Activated CD4-positive, alpha-beta T cell treated with anti-CD3 and anti-CD28 coated beads, Interleukin-2, amount 10 ng/mL, durations not matched to agents 24 days and 14 days (primary cell): ENCODE measurements at places on chromosomes 6 and 20. TPM values are rescaled to one million over a fixed set of nuclear protein-coding genes. Genes with fewer than 3 reads are reported as not detected.

GRCh38 chr6:109579361-109579760 lies 96.3 kb upstream of the ZBTB24 start:
- no peak for DNase-seq
- no peaks in the 10 kb centered on the region for H3K36me3 ChIP-seq
- no peak overlapping the region for H3K27ac ChIP-seq
- peaks cover 2% of the 10 kb centered on the region for H3K27me3 ChIP-seq
- H3K4me3 ChIP-seq = no peak overlapping the region
- no peaks in the 10 kb centered on the region for H3K4me1 ChIP-seq

DNA sequence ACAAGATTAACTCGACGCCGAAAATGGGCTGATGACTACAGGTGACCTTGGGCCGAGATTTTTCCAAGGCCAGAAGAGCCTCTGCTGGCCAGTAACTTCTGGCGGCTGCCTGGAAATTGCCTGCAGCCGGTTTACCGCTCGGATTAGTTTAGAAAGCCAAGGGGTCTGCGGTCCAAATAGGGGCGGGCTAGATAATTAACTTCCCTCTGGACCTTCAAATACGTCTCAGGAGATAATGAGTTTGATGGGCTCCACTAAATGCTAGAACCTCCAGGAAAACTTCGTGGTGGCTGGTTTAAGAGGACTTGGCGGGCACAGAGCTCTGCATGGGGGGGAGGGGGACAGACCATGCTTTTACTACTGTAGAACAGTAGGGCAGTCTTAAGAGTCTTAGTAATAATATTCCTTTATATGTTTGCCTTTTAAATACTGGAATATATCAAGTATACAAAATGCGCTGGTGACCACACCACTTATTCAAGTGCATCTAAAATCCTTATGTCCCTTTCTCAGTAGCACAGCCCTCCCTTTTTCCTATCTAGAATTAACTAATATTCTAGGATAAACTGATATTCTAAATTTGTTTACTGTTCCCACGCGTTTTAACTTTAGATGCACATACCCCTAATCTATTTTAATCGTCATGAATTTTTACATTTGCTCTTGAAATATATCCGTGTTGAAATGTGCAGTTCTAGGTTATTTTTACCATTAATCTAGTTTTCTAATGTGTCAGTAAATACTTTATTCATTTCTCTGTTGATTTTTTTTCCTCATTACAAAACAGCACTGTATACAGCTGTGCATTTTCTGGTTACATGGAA lies 107.5 kb upstream of the PRSS16 start:
- H3K4me3 ChIP-seq = peak overlapping the region; percentile 92
- H3K4me1 ChIP-seq = peaks cover 46% of the 10 kb centered on the region

DNA sequence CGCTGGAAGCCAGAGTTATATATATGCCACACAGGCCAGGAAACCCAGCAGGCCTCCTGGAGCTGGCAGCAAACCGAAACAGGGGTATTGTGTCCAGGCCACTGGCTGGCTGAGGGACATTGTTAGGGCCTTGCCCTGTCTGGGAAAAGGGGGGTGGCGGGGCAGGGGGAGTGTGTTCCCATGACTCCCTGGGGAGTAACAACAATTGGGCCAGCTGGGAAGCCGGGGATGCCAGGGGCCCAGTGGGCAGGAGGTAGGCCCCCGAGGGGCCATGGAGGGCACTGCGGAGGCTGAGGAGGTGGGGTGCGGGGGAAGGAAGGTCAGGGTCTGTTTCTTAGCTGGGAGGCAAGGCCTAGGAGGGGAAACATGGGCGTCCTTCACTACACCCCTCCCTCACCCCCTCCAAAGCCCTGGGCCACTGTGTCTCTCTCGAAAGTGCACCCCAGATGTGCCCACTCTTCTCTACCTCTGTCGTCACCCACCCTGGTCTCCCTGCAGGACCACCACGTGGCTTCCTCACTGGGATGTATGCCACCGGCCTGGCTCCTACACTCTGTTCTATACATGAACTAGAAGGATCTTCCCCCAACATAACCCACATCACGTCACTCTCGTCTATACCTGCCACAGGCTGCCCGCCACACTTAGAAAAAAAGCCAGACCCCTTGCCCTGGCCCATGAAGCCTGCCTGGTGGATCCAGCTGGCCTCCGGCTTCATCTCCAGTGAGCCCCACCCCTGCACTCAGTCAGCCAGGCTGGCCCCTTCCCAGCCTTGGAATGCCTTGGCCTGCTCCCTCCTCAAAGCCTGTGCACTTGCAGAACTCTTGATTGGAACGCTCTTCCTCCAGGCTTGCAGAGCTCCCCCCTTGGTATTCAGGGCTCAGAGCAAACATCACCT lies 7.8 kb upstream of the E2F1 start:
- H3K4me1 ChIP-seq = peaks cover 17% of the 10 kb centered on the region
- H3K36me3 ChIP-seq = peaks cover 2% of the 10 kb centered on the region
- H3K27ac ChIP-seq = peak overlapping the region; percentile 69
- no peak overlapping the region for H3K4me3 ChIP-seq
- DNase-seq = no peak

Gene PRR18
- total RNA-seq = not detected in 2 replicates

DNA sequence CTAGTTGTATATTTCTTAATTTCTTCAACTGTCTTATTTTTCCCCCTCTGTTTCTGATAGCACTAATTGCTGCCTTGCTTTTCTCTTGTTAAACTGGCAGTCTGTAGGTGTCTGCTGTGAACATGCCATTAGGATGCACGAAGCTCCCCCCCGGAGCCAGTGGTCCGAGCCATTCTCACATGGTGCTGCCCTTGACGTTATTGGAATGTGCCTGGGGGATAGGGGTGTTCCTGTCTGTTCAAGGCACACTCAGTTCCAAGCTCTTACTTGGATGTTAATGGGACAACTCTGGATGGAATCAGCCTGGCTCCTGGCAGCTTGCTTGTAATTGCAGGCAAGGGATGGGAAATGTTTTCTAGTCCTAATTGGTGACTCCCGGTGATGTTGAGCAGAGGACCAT lies 68.4 kb downstream of the RREB1 start:
- DNase-seq = no peak
- no peaks in the 10 kb centered on the region for H3K27me3 ChIP-seq
- peaks cover 27% of the 10 kb centered on the region for H3K36me3 ChIP-seq
- H3K4me3 ChIP-seq = no peak overlapping the region

GRCh38 chr20:313948-314347 lies 11.4 kb upstream of the SOX12 start:
- peaks cover 10% of the 10 kb centered on the region for H3K4me1 ChIP-seq
- no peaks in the 10 kb centered on the region for H3K36me3 ChIP-seq
- no peaks in the 10 kb centered on the region for H3K27me3 ChIP-seq
- no peak for DNase-seq
- H3K4me3 ChIP-seq = no peak overlapping the region
- H3K27ac ChIP-seq = no peak overlapping the region

DNA sequence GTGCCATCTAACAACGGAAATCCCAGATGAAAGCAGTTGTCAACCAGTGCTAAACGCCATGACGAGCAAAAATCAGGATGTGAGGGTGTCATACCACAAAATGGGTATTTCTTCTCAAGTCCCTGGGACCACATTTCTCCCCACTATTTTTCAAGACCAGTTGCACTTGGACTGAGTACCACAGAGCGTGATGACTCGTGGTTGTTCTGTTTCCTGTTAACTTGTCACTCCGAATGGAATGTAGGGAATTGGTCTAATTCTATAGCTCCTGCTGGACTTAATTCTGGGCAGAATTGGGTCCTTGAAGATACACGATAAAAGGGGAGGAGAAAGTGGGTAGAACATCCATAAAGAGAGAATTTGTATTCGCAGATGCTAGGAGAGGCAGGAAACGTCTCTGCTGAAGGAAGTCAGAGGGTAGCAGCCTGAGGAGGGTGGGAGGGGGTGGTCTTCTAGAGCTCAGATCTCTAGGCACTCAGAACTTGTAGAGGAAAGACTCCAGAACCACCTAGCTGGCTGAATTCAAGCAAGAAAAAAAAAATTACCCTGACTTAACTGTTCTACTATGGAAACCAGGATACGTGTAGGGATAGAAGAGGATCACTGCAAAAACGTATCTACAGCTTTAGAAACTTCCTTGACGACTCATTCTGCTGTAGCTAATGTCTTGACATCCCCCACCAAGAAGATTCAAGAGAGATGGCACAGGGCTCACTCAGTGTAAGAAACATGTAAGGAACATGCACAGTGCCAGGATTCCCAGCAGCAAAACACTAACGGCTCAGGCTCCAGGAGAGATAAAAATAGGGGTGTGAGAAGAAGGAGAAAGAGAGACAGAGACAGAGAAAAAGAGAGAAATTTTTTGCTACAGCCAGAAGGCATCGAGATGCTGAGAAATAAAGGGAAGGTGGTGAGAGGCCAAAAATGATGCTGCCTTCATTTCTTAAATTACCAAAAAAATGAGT lies 494.7 kb downstream of the CD83 start:
- peaks cover 2% of the 10 kb centered on the region for H3K36me3 ChIP-seq
- H3K4me1 ChIP-seq = peaks cover 3% of the 10 kb centered on the region
- H3K27ac ChIP-seq = no peak overlapping the region
- peaks cover 2% of the 10 kb centered on the region for H3K27me3 ChIP-seq

DNA sequence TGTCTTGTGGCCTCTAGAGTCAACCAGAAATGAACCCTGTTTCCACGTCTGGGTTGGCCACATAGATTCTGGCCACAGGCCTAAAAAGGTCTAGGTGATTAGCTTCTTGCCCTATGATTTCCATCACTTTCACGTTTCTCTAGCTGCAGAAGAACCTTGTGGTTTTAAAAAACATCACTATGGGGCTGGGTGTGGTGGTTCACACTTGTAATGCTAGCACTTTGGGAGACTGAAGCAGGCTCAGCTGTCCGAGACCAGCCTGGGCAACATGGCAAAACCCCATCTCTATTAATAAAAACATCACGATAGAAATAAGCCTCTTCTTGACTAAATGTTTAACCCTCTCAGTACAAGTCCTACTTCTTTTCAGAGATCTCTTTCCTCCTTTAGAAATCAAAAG lies 27.6 kb downstream of the POLR1C start:
- no peaks in the 10 kb centered on the region for H3K27me3 ChIP-seq
- no peak for DNase-seq
- no peak overlapping the region for H3K4me3 ChIP-seq

- H3K4me3 ChIP-seq = no peak overlapping the region
- no peak overlapping the region for H3K27ac ChIP-seq
- DNase-seq = no peak
These were observed 41.3 kb downstream of the MTHFD1L start for GRCh38 chr6:150906641-150907326.

GRCh38 chr20:45484676-45485075 lies 15.1 kb downstream of the WFDC2 start:
- DNase-seq = no peak
- no peak overlapping the region for H3K4me3 ChIP-seq
- H3K27me3 ChIP-seq = peaks cover 47% of the 10 kb centered on the region
- H3K4me1 ChIP-seq = no peaks in the 10 kb centered on the region
- no peak overlapping the region for H3K27ac ChIP-seq

DNA sequence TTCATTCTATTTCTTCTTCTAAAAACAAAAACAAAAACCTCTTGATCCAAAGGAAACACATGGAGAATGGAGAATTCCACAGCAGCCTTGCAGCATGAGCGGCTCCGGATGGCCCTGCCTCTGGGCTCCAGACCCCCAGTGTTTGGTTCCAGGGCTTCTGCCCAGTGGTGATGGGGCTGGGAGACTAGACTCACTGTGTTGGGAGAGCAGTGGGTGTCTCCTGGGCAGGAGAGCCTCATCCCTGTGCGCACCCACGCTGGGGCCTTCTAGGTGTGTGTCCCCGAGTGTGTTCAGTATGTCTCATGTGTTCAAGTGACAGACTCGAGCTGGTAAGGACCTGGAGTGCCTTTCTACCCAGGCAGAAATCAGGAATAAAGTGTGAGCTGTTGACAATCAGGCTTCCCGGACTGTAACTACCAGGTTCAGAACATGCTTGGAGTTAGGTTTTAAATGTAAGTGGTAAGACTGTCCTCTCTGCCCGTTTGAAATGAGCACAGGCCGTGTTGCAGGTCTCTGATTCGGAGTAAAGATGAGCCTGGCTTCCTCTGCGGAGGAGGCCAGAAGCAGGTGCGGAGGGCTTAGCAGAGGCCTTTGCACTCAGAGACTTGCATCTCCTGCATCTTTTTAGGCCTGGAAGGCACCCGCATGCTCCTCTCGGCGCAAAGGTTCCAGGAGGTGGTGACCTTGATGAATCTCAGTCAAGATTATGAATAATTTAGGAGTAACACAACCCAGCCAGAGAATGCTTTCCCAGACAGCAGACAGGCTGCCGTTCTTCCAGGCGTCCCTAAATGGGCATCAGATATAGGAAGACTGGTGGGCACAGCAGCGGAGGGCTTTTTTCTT lies 253.6 kb downstream of the CDH26 start:
- H3K27me3 ChIP-seq = peaks cover 3% of the 10 kb centered on the region
- no peak overlapping the region for H3K27ac ChIP-seq
- H3K36me3 ChIP-seq = no peaks in the 10 kb centered on the region
- H3K4me1 ChIP-seq = no peaks in the 10 kb centered on the region

DNA sequence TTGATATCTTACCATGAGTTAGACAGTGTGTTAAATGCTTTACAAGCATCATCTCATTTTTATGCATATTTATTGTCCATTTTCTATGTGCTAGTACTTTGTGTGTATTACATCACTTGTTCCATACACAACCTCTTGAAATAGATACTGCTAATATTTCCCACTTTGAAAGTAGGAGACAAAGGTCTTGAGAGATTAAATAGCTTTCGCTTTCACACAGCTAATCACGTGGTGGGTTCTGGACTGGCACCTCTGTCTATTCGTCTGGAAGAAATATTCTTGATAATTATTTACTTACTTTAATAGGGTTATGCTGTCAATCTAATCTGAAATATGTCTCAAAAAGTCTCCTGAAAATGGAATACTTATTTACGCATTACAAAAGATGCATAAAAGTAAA lies 30.2 kb downstream of the EPHA7 start:
- H3K27ac ChIP-seq = no peak overlapping the region
- DNase-seq = no peak
- H3K36me3 ChIP-seq = no peaks in the 10 kb centered on the region
- no peak overlapping the region for H3K4me3 ChIP-seq
- no peaks in the 10 kb centered on the region for H3K27me3 ChIP-seq
- no peaks in the 10 kb centered on the region for H3K4me1 ChIP-seq

- no peak overlapping the region for H3K4me3 ChIP-seq
- no peak overlapping the region for H3K27ac ChIP-seq
- no peak for DNase-seq
- H3K36me3 ChIP-seq = no peaks in the 10 kb centered on the region
- no peaks in the 10 kb centered on the region for H3K4me1 ChIP-seq
These were observed 101.6 kb upstream of the TMEM30A start for GRCh38 chr6:75386050-75386770.

Gene ZNF133
- 10.2 and 10.5 TPM in 2 replicates for total RNA-seq

DNA sequence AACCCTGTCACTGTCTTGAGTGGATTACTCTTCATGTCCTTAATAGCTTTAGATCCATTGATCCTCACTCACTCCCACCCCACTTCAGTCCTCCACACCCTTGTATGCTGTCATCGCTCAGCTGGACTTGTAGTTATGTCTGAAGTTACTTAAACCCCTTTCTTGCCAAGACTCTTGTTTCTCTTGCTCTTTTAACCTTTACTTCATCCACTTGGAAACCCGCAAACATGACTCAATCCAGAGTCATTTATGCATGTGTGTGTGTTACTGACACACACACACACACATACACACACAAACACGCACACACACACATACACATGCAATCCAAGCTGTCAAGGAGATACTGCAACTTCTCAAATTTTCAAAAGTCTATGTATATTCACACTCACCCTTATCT lies 341.8 kb downstream of the SYNE1 start:
- no peak overlapping the region for H3K4me3 ChIP-seq
- no peaks in the 10 kb centered on the region for H3K27me3 ChIP-seq
- peaks cover 20% of the 10 kb centered on the region for H3K36me3 ChIP-seq
- peaks cover 8% of the 10 kb centered on the region for H3K4me1 ChIP-seq

Gene BMP6
- total RNA-seq = 0.50 and 0.56 TPM in 2 replicates

Gene TBC1D32
- total RNA-seq = 7.6 and 8.1 TPM in 2 replicates

- no peak for DNase-seq
- H3K4me3 ChIP-seq = no peak overlapping the region
- H3K36me3 ChIP-seq = no peaks in the 10 kb centered on the region
- no peak overlapping the region for H3K27ac ChIP-seq
These were observed 51.8 kb downstream of the SLC35B3 start for GRCh38 chr6:8383584-8383983.

Gene RNF182
- not detected in 2 replicates for total RNA-seq

Gene TCF21
- total RNA-seq = not detected in 2 replicates
